ENCODE measurements at places on chromosomes 13 and 19. TPM values are rescaled to one million over a fixed set of nuclear protein-coding genes. Genes with fewer than 3 reads are reported as not detected.

DNA sequence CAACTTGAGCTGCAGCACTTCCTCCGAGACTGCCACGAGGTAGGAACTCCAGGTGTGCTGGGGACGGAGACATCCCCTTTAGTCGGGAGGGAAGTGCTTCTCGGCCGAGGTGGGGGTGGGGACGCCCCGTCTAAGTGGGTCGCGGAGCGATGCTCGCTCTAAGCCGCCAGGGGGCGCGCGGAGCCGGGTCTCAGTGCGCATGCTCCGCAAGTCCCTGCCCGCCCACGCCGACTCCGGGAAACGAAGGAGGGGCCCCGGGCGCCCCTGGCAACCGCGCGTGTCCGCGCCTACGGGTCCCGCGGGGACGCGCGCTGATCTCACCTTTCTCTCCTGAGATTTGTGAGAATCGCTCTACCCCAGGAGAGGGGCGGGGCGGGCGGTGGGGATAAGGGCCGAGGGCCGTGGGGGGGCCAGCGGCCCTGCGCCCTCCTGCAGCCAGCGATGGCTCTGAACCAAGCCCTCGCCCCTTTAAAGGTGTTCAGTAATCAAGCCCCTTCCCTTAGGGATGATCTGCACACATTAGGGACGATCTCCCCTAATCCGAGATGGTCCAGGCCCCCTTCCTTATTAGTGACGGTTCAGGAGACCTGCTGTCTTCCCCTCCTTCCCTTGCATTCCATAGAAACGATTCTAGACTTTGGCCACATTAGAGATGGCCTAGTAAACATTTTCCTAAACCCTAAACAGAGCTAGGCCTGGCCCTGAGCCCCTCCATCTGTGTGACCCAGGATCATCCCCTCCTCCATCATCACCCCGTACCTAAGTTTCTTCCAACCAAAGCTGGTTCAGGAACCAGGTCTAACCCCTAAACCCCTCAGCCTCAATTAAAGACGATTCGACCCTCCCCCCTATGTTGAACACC, 47.3 kb upstream of the SHKBP1 start:
- H3K27ac ChIP-seq = peak overlapping the region; percentile 81
- peak overlapping the region; percentile 61 for H3K4me3 ChIP-seq
- H3K4me1 ChIP-seq = peaks cover 8% of the 10 kb centered on the region
- H3K36me3 ChIP-seq = peaks cover 14% of the 10 kb centered on the region
- H3K27me3 ChIP-seq = peaks cover 6% of the 10 kb centered on the region

DNA sequence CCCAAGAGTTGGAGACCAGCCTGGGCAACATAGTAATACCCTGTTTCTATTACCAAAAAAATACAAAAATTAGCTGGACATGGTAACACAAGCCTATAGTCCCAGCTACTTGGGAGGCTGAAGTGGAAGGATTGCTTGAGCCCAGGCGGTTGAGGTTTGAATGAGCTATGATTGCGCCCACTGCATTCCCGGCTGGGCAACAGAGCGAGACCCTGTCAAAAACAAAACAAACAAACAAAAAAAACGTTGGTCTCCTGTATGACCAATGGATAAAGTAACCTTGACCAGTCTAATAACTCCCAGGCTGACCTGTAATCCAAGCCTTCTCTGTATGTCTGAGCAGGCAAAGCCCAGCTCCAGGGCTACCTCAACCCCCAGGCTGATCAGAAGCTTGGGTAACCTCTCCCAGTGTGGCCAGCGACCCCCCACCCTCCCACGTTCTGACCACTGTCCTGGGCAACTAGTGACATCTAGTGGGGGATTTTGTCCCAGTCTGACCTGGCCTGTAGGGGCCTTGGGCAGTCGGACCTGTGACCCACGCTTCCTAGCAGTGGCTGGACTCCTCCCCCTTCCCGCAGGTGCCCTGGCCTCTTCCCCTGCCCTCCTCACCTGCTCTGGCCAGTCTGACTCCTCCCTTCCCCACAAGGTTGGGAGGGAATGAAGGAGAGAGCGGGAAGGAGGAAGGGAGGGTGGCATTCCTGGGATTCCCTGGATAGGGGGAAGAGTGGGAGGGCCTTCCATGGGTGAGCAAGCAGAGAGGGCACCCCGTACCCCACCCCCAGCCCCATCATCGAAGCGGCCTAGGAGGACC, 1.0 kb upstream of the BCAM start:
- no peaks in the 10 kb centered on the region for H3K4me1 ChIP-seq
- no peak for DNase-seq
- no peaks in the 10 kb centered on the region for H3K36me3 ChIP-seq
- H3K27ac ChIP-seq = peak overlapping the region; percentile 85

DNA sequence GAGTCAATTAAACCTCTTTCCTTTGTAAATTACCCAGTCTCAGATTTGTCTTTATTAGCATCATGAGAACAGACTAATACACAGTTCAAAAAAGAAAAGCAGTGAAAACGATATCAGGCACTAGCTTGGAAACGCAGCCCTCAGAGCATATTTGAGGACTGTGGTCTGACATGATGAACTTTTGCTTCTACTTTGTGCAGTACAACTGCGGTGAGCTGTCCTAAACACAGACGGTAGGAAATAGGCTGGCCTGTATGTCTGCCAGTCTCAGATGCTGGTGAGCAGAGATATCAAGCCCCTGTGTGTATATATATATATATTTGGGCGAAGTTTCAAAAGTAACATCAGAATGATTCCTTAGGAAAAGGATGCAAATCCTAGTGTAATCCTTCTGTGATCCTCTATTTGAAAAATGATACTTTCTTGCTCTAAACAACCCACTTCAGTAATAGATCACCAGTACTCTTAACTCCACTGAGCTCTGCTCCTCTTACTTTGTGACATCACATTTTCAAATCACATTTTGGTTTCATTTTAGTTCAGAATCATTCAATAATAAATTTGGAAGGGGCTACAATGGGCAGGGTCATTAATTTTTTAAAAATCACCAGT, 74.4 kb downstream of the TNFRSF19 start:
- no peaks in the 10 kb centered on the region for H3K36me3 ChIP-seq
- no peak overlapping the region for H3K27ac ChIP-seq
- H3K27me3 ChIP-seq = no peaks in the 10 kb centered on the region
- H3K4me3 ChIP-seq = no peak overlapping the region

DNA sequence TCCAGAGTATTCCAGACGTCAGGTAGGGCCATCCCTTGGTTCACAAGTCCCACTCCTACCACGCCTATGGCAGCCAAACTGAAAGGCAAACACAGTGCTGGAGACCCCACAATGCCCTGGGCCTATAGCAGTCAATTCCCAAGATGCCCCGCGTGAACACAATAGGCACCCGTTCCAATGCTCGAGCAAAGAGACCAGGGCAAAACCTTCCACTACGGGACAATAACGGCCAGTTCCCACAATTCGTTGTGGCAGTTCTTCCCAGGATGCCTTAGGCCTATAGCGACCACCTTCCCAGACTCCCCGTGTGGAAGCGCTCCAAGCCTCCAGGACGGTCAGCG, 538 bp downstream of the ZNF428 start:
- no peak for DNase-seq
- H3K4me3 ChIP-seq = peak overlapping the region; percentile 87
- H3K27ac ChIP-seq = peak overlapping the region; percentile 96
- H3K4me1 ChIP-seq = peaks cover 7% of the 10 kb centered on the region
- no peaks in the 10 kb centered on the region for H3K27me3 ChIP-seq
- no peaks in the 10 kb centered on the region for H3K36me3 ChIP-seq

DNA sequence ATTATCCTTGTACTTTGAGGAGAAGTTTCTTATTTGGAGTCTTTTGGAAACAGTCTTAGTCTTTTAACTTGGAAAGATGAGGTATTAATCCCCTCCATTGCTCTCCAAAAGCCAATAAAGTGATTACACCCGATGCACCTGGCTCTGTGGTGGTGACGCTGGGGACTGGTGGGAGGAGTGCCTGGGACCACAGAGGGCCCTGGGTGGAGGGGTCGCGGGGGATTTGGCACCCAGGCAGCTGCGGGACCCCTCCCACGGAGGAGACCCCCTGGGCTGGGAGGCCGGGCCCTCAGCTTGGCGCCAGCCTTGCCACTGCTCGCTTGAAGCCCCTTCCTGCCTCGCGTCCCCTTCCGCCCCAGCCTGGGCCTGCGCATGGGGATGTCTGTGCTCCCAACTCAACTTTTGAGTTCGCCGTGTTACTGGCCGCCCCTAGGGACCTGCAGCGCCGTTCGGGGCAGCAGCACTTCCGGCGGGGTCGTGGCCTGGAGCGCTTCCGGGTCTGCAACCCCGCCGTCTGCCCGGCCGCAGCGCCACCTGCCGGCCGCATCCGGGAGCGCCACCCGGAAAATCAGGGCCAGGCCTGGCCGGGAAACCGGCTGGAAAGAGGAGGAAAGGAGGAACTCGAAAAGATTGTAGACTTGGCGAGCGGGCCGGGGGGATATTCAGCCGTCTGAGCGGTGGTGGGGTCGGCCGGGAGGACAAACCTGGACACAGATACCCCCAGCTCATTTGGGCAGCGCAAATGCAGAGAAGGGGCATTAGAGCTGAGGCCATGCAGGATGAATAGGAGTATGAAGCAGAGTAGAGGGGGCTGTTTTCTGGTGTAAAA, 8.4 kb downstream of the PEAK3 start:
- peaks cover 40% of the 10 kb centered on the region for H3K4me1 ChIP-seq
- peak overlapping the region; percentile 29 for H3K4me3 ChIP-seq
- no peaks in the 10 kb centered on the region for H3K27me3 ChIP-seq
- peak overlapping the region; percentile 99 for H3K27ac ChIP-seq
- no peaks in the 10 kb centered on the region for H3K36me3 ChIP-seq
- peak; percentile 45 for DNase-seq

DNA sequence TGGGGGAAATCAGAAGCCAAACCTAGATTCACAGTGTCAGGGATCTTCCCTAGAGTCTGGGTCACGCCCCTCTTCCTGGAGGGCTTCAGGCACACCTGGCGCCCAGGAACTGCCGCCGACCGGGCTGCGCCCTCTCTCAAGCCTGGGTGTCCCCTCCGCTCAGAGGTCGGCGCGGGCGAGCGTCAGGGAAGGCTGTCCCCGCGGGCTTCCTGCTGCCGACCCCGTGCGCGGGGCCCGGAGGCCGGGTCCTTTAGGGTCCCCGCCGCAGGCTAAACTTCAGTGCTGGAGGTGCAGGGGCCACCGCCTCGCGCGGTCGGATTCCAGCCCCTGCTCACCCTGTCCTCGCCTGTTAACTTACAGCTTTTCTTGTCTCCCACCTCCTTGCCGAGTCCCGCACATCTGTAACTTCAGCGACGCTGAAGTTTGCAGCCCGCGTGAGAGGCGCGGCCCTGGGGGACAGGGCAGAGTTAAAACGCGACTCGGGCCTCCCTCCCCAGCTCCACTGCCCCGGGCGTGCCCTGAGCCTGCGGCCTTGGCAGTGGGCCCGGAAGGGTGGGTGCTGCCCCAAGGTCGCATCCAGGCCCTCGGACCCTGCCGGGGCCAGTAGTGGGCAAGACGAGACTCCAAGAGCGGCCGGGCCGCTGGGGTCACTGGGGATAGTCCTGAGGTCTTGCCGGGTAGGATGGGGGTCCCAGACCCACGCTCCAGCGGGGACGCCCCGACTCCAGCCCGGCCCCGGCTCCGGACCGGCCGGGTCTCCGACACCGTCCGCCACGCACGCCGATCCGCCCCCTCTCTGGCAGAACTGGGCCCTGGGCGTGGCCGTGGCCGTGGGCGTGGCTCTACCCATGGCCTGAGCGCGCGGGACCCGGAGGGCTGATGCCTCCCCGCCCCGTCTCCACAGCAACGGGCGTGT, 95.6 kb upstream of the ZNF98 start:
- H3K27ac ChIP-seq = no peak overlapping the region
- no peaks in the 10 kb centered on the region for H3K27me3 ChIP-seq
- H3K36me3 ChIP-seq = no peaks in the 10 kb centered on the region
- no peaks in the 10 kb centered on the region for H3K4me1 ChIP-seq
- no peak for DNase-seq
- no peak overlapping the region for H3K4me3 ChIP-seq

DNA sequence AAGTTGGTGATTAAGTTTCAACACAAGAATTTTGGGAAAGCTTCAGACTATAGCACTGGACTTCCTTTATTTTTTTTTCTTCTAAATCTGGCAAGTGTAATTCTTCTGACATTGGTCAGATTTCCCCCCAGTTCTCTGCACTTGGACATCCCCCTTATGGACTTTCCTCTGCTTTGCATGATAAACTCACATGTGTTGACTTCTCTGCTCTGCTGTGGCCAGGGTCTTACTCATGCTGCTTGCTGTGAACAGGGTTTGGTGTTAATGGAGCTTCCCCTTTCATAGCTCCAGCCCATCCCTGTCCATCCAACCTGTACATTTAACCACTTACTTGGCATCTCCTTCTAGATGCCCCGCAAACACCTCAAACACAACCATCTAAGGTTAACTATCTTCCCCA, 70.5 kb upstream of the SPATA13 start:
- DNase-seq = no peak
- H3K4me1 ChIP-seq = no peaks in the 10 kb centered on the region
- no peak overlapping the region for H3K27ac ChIP-seq
- H3K36me3 ChIP-seq = no peaks in the 10 kb centered on the region
- no peak overlapping the region for H3K4me3 ChIP-seq

DNA sequence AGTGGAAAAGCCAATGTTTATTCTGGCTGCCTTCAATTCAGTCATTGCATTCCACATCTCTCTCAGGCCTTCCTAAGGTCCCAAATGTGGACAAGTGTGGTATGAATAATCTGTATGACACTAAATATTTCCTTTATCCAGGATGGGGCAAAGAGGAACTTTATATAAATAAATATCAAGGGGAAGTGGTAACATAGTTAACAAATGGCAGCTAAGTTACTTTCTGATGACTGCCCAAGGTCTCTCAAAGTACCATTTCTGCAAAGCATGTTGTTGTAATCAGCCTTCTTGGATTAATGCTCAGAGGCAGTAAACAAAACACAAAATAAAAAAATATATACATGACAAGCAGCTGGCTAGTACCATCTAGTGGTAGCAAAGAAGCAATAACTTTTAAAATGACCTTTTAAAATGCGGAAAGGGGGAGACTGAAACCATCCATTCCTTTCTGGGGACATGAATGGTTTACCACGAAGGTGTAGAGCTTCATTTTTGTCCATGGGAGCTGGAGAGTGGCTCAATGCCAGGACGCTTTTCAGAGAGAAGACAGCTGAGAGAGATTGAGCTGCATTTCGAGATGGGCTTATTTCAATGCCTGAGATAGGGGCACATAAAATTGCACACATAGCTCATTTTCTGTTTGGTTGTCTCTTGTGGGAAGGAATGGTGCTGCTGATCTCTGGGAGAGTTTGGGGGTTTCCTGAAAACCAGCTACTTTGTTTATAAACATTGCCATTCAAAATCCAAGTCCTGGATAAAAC, 259.2 kb downstream of the RFC3 start:
- H3K27me3 ChIP-seq = no peaks in the 10 kb centered on the region
- no peak for DNase-seq
- H3K36me3 ChIP-seq = no peaks in the 10 kb centered on the region
- no peak overlapping the region for H3K27ac ChIP-seq
- no peak overlapping the region for H3K4me3 ChIP-seq

DNA sequence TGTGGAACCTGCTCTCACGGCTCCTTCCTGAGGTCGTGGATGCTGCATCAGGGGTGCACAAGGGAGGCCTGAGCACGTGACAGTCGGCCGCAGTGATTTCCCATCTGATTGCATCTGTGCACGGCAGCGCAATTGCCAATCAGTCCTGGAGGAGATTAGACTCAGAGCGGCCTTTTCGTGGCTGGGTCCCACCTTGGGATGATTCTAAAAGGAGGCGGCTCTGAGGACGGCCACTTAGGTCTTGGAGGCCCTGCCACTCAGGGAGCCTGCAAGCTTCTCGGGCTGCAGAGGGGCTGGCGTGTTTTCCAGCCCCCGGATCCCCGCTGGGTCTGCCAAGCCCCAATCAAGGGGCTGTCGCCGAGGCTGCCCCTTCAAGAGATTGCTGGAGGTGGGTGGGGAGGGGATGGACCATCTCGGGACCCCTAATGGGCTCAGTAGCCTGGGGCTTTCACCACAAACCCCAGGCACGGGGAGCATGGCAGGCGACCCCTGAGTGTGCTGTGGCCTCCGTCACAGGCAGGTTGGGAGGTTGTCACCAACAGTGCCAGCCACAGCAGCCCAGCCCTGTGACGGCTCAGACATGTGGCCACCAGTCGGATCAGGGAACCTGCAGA, 51.6 kb downstream of the SOX1 start:
- no peak overlapping the region for H3K27ac ChIP-seq
- no peaks in the 10 kb centered on the region for H3K27me3 ChIP-seq
- H3K4me1 ChIP-seq = no peaks in the 10 kb centered on the region

Gene PAN3
- total RNA-seq = 51.4 TPM

All from tibial nerve (tissue), 4 donors.